Neuronal stem cell (in vitro differentiated cells): ENCODE measurements at places on chromosomes 4 and X.

DNA sequence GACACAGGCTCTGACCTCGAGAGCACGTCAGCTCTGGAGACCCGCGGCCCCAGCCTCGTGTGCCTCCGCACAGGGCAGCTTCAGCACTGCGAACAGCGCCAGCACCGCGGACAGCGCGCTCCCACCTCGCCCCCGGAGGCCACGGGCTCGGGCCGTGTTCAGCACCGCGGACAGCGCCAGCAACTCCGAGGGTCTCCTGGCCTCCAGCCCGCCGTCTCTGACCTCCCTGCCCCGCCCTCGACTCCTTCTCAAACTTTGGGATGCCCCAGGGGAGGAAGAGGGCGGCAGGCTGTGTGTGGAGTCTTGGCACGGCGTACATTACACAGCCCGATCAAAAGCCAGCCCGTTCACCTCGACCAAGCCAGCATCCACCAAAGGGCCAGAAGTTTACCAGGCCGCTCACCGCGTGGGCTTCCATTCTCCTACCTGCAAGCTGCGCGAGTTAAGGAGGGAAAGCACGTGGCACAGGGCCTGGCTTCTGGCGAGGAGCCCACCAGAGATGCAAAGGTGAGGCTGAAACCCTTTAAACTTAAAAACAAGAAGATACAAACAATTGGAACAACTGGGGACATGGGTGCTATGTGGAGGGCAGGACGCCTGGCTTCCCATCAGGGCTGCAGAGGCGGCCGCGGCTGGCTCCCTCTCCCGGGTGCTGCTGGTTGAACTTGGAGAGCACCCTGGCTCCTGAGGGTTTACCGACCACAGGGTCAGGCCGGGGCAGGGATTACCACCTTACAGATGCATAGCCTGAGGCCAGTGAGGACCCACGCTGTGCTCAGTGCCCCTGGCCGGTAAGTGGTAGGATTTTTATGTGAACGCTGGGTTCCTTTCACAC lies 4.5 kb upstream of the NKX1-1 start:
- DNase-seq: peak; percentile 93

DNA sequence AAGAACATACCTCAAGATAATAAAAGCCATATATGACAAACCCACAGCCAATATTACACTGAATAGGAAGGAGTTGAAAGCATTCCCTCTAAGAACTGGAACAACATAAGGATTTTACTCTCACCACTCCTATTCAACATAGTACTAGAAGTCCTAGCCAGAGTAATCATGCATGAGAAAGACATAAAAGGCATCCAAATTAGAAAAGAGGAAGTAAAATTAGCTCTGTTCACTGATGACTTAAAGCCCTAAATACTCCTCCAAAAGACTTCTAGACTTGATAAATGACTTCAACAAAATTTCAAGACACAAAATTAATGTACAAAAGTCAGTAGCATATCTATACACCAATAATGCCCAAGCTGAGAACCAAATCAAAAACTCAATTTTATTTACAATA lies 235.7 kb downstream of the NKX6-1 start:
- no peak for DNase-seq

DNA sequence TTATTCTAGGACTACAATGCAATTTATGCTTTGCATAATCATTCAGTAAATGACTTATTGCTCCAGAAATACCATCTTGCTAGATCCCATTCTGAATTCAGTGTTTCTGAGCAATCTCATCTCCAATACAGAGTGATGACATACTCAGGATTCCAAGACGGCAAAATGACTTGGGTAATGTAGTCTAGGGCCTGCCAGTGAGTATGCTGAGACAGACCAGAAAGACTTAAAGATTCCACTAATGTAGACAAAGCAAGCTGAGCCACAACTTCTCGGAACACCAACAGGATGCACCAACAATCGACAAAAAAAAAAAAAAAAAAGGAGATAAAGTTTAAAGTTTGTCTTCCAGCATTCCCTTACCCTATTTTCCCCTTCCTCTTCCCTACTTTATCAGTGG lies 919 bp upstream of the SEC24B start:
- no peak for DNase-seq

GRCh38 chrX:37894725-37895124 lies 47.4 kb upstream of the DYNLT3 start:
- no peak for DNase-seq

DNA sequence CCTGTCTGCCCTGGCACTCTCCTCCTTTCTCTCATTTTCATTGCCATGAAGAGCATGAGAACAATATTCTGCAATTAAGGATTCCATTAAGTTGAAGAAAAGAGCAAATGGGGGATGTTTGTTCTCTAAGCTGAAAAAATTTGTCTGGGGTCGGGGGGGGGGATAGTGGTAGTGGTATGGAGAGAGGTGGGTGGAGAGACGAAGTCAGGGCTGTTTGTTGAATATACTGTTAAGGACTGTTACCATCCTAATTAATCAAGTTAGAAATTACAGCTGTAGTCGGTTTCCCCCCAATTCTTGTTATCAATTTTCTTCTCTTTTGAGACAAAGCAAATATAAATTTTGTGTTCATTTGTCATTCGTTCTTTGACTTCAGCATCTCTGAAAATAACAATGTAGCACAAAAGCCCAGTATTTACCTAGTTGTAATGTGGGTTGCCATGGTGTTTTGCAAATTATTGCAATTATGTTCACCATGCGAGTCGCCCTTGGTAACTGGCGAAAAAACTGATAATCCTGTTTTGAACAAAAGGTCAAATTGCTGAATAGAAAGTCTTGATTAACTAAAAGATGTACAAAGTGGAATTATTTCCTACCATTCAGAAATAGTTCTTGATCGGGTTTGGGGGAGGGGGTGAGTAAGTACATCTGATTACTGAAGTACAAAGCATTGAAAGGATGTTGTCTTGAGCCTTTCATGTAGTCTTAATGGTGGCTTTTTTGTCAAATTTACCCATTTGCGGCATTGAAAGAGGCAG lies 139.1 kb downstream of the ARX start:
- peak; percentile 21 for DNase-seq

DNA sequence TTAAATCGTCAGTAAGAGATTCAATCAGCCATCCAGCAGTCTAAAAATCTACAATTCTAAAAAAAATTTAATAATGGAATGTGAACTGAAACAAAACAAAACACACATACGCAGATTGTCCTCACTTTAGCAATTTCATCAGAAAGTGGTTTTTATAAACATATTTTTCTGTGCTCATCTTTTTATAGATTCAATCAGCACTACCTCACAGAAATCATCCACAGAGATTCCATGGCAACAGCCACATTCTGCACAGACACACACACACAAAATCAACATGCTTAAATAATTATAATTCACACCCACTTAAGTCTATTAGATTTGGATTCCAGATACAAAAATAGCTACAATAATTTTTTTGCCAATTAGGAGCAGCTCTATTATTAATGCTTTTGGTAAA lies 149.0 kb upstream of the KCNIP4 start:
- no peak for DNase-seq

- no peak for DNase-seq
Measured at GRCh38 chr4:124343661-124344171, 368.8 kb downstream of the ANKRD50 start.

DNA sequence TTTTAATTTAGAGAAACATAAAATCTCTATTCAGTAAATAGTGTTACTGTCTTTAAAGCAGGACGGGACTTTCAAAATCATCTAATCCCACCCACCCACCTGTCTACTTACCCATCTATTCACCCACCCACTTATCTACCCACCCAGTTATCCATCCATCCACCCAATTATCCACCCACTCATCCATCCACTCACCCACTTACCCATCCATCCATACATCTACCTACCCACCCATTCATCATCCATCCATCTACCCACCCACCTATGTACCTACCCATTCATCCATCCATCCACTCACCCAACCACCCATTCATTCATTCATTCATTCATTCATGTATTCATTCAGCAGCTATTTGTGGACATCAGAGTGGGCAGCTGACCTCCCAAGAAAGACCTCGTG lies 30.6 kb downstream of the MAN2B2 start:
- no peak for DNase-seq

- DNase-seq: no peak
Measured at GRCh38 chr4:129410115-129410514, 314.2 kb downstream of the C4orf33 start.

- DNase-seq: no peak
Measured at GRCh38 chr4:26272654-26273615, 47.9 kb upstream of the RBPJ start.

- DNase-seq: no peak
Measured at GRCh38 chr4:130197946-130198345, 1102.0 kb downstream of the C4orf33 start.

GRCh38 chr4:60913002-60913401 lies 287.1 kb upstream of the ADGRL3 start:
- no peak for DNase-seq
